Stimulated activated CD4-positive, alpha-beta T cell treated with anti-CD3 and anti-CD28 coated beads, Interleukin-12 subunit alpha, Interleukin-12 subunit beta, amount 100 ng/mL, for 24 hours (primary cell): ENCODE measurements at places on chromosomes 5 and 9.

DNA sequence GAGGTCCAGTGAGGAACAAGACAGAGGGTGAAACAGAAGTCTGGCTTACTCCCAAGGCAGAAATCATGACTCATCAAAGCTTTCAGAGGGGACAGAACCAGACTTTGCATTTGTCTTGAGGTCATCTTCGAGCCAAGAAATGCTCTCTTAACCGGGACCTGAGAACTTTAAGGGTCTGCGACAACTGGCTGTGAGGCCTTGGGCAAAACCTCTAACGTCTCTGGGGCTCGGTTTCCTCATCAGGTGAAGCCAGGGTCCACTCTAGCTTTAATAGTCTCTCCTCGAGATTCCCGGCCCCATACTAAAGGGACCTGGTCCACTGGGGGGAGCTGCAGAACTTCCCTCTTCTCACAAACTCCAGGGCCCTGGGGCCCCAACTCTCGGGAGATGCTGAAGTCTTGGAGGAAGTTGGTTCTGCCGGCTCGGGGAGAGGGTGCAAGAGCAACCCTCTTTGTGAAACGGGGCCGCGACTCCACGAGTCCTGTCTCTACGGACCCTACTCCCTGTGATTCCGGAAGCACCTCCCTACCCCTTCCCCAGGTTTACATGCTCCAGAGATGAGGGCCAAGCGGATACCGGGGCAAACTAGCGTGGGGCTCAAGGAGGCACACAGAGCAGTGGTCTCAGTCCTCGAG, 2.6 kb downstream of the GLIS3 start:
- peak; percentile 22 for DNase-seq

- DNase-seq, result no peak
Measured at GRCh38 chr9:113386571-113387393, 10.0 kb upstream of the HDHD3 start.

GRCh38 chr5:10222326-10222725, 27.4 kb downstream of the ATPSCKMT start:
- DNase-seq, result no peak

GRCh38 chr9:110615498-110615897, 36.0 kb upstream of the SVEP1 start:
- no peak for DNase-seq

DNA sequence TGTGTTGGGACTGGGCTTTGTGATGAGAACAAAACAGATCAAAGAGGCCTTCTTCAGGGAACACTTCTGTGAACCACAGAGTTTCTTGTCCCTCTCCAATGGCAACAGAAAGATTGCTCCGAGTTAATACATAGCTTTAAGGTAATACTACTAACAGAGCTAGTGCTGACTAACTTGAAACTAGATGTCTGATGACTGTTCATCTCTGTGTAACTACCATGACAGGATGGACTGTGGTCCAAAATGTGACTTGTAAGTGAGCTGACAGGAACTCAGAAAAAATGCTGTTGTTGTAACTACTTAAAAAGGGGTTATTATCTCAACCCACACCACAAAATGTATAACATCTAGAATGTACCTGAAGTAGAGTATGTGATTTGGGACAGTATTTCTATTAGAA, 630.2 kb upstream of the DMAC1 start:
- DNase-seq, result no peak

- no peak for DNase-seq
Measured at GRCh38 chr9:131676431-131676972, 63.4 kb downstream of the RAPGEF1 start.

GRCh38 chr5:33696411-33696810, 195.4 kb downstream of the ADAMTS12 start:
- no peak for DNase-seq
